Prostate gland (tissue), 2 donors: ENCODE measurements at places on chromosomes 2 and 18. TPM values are rescaled to one million over a fixed set of nuclear protein-coding genes. Genes with fewer than 3 reads are reported as not detected.

DNA sequence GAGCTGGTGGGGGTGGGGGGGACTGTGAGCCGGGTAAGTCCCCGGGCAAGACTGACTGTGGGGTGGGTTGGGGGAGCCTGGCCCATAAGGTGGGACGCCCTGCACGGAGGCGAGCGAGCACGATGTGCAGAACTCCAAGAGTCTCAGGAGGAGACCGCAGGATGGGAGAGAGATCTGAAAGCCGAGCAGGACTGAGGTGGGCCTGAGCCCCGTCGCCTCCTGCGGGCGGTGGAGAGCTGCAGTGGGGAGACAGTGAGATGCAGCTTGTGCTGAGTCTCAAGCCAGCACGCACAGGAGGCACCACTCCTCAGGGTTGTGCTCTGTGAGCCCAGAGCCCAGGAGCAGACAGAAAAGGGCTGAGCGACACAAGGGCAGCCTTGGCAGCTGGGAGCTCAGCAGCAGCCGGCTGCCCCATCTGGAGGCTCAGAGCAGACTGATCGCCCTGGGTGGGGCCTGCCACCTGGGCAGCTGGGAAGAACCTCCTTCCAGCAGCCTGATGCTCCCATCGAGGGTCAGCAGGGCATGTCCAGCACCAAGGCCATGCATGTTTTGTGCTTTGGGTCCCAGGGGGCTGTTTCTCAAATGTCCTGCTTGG is 15.9 kb downstream of the ARHGEF4 start:
- no peak overlapping the region for H3K27ac ChIP-seq
- no peaks in the 10 kb centered on the region for H3K27me3 ChIP-seq
- no peak overlapping the region for H3K4me3 ChIP-seq
- no peaks in the 10 kb centered on the region for H3K36me3 ChIP-seq

Gene MRPL19
- 34.1 TPM for total RNA-seq

Gene OSBPL6
- total RNA-seq = 10.8 TPM

- no peaks in the 10 kb centered on the region for H3K4me1 ChIP-seq
- no peak for DNase-seq
- no peak overlapping the region for H3K27ac ChIP-seq
- H3K27me3 ChIP-seq = no peaks in the 10 kb centered on the region
- H3K36me3 ChIP-seq = no peaks in the 10 kb centered on the region
- no peak overlapping the region for H3K4me3 ChIP-seq
These were observed 79.8 kb upstream of the CYRIA start for GRCh38 chr2:16745466-16745865.
